Aorta (tissue), 5 donors: ENCODE measurements at places on chromosomes 7 and 10. TPM values are rescaled to one million over a fixed set of nuclear protein-coding genes. Genes with fewer than 3 reads are reported as not detected.

EPHA1 gene
- total RNA-seq: 0.45 TPM

SLC18A3 gene
- total RNA-seq: not detected

CTBP2 gene
- total RNA-seq: 85.7 TPM

PDE1C gene
- 6.6 TPM for total RNA-seq

MKRN1 gene
- total RNA-seq: 68.5 TPM

MXI1 gene
- 121 TPM for total RNA-seq

CHAT gene
- total RNA-seq: not detected

DOCK1 gene
- 82.6 TPM for total RNA-seq

C10orf71 gene
- total RNA-seq: 0.09 TPM

GRCh38 chr10:129972145-129972965, 8.3 kb upstream of the EBF3 start:
- DNase-seq: no peak

- no peak for DNase-seq
Observed at GRCh38 chr7:20681258-20681882, 65.9 kb downstream of the ABCB5 start.

DNA sequence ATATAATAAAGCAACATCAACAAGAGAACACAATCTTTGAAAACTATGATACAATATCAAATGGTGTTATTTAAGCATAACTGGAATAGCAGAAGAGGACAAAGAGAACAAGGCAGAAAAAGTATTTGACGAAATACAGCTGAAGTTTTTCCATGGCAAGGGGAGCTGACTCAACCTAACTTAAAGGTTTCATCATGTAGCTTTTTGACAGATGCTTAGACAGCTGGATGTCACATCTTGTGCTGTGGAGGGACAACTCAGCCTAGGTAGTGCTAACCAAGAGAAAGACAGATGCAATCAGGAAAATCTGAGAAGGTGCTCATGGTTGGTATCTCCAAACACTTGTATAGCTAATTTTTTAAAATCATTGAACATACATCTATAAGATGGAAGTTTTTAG, 208.2 kb downstream of the TFEC start:
- no peak for DNase-seq

DNA sequence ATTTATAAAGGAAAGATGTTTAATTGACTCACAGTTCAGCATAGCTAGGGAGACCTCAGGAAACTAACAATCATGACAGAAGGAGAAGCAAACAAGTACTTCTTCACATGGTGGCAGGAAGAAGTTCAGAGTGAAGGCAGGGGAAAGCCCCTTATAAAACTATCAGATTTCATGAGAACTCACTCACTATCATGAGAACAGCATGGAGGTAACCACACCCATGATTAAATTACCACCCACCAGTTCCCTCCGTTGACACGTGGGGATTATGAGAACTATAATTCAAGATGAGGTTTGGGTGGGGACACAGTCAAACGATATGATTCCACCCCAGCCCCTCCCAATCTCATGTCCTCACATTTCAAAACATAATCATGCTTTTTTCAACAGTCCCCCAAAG, 124.2 kb upstream of the PCGF5 start:
- no peak for DNase-seq

- no peak for DNase-seq
Observed at GRCh38 chr7:23003505-23004246, 10.3 kb downstream of the HYCC1 start.

- DNase-seq: no peak
Observed at GRCh38 chr7:14839307-14839706, 63.2 kb downstream of the DGKB start.

- peak; percentile 68 for DNase-seq
Observed at GRCh38 chr10:124996854-124997215, 54.9 kb downstream of the ZRANB1 start.

GRCh38 chr7:153354071-153354470, 594.5 kb downstream of the ACTR3B start:
- no peak for DNase-seq

DNA sequence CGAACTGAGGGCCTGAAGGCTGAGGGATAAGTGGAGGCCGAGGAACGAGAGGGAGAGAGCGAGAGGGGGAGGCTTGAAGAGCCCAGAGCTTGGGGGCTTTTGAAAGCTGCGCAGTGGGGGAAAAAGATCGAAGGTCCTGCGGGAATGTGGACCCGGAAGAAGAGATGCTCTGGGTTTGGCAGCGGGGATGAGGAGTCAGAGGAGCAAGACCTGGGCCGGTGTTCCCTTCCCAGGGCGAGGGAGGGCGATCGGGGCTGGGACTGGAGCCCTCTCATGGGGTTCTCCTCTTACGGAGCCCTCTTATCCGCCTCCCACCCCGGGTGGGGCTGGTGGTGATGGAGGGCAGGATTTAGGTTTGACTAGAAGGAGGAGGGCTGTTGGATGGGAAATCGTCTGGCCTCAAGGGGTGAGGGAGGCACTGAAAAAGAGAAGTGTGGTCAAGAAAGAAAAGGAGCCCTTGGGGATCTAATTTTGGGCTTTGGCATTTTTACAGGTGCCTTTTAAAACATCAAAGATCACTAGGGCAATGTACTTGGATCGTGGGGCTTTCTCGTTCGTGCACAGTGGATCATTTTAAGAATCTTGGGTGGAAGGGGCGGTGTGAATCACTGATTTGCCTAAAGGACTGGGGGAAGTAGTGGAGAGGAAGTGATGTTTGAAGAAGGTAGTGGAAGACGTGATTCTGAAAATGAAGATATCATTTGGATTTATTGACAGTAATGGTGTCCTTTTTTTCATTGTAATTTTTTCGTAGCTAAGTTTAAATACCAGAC, 637 bp downstream of the SAMD8 start:
- DNase-seq: peak; percentile 73
